ENCODE measurements at places on chromosomes 12 and 14.
A peak's percentile ranks its signal among the peaks of the same experiment; 100 is the strongest.

DNA sequence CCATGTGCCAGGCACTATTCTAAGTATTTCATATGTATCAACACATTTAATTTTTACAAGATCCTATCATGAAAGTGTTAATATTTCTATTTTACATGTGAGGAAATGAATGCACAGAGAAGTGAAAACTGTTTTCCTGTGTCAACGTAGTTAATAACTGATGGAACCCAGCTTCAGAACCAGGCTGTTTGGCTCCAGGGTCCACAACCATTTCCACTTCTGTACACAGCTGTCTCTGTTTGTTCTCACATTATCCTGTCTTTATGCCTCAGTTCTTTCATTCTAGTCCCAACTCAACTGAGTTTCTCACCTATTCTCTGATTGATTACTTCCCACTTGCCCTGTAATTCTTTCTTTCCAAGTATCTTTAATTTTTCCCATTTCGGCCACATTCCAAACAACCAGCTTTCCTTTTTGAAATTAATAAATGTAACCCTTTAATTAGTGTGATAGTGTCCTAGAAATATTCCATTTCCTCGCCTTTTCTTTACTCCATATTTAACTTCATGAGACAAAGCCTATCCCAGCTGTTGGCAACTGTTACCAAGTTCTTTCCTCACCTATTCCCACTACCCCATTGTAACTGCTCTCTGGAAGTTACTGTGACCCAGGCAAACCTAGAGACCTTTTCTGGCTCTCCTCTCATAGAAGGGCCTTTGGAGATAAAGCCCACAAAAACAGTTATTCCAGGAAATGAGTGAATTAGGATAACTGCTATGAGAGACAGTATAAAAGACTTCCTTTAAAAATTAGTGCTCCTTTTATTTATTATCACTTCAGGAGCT is 218.7 kb downstream of the RASSF9 start:
- DNase-seq, result no peak

- DNase-seq, result no peak
These were observed 50.3 kb downstream of the SYT1 start for GRCh38 chr12:78914859-78915331.

- DNase-seq, result no peak
These were observed 200.6 kb downstream of the PHETA1 start for GRCh38 chr12:111168009-111168900.

GRCh38 chr12:128570191-128571065 is 253.3 kb downstream of the SLC15A4 start:
- no peak for DNase-seq

GRCh38 chr14:92734618-92735017 is 13.8 kb downstream of the LGMN start:
- no peak for DNase-seq

- DNase-seq, result peak; percentile 57
These were observed at the start of gene LRRC43 for GRCh38 chr12:122182887-122183587. Gene LRRC43, plus strand, starts transcription at chr12:122183123. Its CDS starts 22 bp downstream, at chr12:122183145.

DNA sequence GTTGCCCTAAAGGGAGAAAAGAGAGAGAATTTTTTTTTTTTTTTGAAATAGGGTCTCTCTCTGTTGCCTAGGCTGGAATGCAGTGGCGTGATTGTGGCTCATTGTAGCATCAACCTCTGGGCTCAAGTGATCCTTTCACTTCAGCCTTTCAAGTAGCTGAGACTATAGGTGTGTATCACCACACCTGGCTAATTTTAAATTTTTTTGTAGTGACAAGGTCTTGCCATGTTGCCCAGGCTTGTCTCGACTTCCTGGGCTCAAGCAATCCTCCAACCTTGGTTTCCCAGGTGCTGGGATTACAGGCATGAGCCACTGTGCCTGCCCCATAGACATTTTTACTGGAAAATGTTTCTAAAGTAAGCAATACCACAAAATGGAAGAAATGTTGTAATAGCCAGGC is 36.8 kb downstream of the YARS2 start:
- no peak for DNase-seq

- peak; percentile 96 for DNase-seq
These were observed at the start of gene POLR3B for GRCh38 chr12:106357549-106358395. Gene POLR3B, plus strand, starts transcription at chr12:106357748. Its CDS starts 132 bp downstream, at chr12:106357880.

DNA sequence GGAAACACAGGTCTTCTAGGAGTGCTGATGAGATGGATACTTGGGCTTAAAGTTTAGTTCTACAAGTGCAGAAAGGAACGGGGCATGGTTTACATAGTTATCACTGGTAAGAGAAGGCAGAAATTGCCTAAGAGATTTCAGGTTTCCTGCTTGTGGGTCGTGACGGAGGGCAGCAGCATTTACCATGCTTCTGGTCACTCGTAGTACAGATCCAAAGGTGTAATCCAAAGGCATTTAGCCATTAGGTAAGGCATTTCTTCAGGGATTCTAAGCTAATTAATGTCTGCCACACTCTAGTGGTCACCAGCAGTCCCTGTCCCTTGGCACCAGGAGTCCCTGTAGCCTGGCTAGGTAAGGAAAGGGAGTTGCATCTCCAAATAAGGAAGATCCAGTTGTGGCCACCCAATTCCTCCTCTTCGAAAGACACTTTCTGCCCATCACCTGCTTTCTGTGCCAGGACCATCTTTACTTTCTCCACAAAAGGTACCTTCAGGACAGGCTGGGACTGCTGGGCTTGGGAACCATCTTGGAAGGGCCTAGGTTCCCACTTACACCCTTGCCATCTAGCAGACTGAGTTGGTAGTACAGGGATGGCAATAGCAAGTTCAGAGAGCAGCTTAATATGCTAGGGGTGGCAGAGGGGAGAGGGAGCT is 1.5 kb downstream of the GSTZ1 start:
- DNase-seq, result no peak

- peak; percentile 76 for DNase-seq
These were observed 563 bp downstream of the DCP1B start for GRCh38 chr12:2003676-2004112.

DNA sequence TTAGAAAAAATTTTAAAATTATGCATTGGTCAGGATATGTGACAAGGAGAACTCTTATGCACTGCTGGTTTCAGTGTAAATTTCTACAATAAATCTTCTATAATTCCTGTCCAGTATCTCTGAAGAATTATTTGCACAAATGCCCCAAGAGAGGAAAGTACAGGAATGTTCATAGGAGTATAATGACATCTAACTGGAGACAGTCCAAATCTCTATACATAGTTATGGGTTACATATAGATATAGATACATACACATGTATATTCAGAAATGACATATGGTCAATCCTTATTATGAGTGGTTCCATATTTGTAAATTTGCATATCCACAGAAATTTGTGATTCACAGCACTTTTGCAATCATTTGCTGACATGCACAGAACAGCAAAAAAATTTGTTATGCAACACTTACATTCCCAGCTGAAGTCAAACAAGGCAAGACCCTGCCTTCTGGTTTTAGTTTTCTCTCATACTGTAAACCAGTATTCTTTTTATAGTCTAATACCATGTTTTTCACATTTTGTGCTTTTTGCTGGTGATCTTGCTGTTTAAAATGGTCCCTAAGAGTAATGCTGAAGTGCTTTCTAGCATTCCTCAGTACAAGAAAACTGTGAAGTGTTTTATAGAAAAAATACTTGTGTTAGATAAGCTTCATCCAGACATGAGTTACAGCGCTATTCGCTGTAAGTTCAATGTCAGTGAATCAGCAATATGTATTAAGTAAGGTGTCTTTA is 103.8 kb downstream of the SLC16A7 start:
- no peak for DNase-seq

- peak; percentile 78 for DNase-seq
These were observed 24.3 kb downstream of the NCOR2 start for GRCh38 chr12:124543052-124543589.

DNA sequence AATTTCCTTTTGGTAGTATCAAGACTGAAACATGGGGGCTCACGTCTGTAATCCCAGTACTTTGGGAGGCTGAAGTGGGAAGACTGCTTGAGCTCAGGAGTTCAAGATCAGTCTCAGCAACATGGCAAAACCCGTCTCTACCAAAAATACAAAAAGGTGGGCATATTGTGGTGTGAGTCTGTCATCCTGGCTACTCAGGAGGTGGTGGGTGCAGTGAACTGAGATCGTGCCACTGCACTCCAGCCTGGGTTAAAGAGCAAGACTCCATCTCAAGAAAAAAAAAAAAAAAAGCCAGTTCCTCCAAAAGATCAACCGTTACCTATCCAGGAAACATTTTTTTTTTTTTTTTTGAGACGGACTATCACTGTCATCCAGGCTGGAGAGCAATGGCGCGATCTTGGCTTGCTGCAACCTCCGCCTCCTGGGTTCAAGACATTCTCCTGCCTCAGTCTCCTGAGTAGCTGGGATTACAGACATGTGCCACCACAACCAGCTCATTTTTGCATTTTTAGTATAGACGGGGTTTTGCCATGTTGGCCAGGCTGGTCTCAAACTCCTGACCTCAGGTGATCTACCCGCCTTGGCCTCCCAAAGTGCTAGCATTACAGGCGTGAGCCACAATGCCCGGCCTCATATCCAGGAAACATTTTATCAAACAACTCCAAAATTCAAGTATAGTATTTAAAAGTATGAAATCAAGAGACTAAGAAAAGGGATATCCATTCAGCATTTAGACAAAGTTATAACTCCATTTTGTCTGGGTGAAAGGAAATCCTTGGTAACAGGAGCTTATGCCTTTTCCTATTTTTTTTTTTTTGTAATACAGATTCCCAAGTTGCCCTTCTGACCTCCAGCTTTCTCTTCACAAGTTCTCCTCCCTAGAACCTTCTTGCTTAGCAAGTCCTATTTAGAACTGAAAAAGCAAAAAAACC is 3.4 kb downstream of the ACIN1 start:
- DNase-seq, result no peak

GRCh38 chr14:70685474-70686197 is 43.9 kb downstream of the TTC9 start:
- no peak for DNase-seq

GRCh38 chr12:54154681-54155186 is 34.1 kb downstream of the SMUG1 start:
- DNase-seq, result no peak

GRCh38 chr14:71138448-71139293 is 231.4 kb downstream of the PCNX1 start:
- peak; percentile 51 for DNase-seq

DNA sequence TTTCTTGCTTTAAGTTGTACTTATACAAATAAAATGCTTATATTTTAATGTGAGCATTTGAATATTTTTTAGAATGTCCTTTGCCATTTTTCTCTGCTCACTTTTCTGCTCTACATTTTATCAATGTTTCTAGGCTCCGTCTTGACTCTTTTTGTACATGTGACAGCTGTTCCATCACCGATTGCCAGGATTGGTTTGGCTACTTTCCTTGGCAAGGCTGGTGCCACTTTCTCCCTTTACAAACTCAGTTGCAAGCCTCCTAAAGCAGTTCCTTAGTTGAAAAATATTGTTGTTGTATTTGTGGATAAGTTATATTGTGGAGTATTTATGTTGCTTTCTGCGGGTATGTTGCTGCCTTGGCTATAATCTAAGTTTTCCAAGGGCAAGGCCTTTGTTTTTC is 63.4 kb downstream of the DACT1 start:
- DNase-seq, result no peak

DNA sequence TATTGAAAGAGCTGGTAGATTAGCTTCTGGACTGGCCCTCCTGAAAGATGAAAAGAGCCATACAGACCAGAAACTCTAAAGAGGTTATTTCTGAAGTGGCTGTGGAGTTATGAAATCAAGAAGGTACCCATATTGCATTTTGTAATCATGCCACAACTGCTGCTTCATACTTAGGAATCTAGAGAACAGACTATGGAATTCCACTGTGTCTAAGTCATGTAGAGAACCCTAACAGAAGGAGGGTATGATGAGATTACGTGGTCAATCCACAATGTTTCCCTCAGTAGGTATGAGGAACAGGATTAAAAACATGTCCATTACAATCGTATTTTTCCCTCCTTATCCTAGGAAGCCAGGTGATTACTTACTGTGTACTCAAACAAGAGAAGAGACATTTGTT is 708.8 kb downstream of the RERGL start:
- DNase-seq, result no peak

DNA sequence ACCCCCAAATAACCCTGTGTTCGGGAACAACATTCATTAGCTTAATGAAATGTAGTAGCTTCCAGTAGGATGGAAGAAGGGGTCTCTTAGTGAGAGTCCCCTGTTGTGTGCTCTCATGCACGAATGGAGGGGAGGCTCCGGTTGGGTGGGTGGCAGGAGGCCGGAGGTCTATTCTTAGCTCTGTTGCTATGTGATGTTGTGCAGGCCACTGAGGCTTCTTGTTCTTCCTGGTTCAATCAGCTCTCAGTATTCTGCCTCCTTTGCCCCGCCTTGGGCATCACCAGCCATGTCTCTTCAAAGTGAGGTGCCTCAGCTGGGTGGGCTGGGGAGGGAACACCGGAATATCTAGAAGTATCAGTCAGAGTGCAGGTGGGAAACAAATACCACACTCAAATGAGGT is 50.8 kb downstream of the KCNA1 start:
- no peak for DNase-seq

DNA sequence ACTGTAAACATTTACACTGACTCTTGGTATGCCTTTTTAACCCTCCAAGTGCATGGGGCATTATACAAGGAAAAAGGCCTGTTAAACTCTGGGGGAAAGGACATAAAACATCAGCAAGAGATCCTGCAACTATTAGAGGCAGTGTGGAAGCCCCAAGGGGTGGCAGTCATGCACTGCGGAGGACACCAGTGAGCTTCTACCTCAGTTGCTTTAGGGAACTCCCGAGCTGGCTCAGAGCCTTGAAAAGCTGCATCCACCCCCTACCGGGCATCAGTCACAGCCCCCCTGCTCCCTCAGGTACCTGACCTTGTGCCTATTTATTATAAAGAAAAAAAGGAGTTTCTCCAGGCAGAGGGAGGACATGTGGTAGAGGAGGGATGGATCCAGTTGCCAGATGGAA is 695.6 kb upstream of the LMO3 start:
- no peak for DNase-seq

DNA sequence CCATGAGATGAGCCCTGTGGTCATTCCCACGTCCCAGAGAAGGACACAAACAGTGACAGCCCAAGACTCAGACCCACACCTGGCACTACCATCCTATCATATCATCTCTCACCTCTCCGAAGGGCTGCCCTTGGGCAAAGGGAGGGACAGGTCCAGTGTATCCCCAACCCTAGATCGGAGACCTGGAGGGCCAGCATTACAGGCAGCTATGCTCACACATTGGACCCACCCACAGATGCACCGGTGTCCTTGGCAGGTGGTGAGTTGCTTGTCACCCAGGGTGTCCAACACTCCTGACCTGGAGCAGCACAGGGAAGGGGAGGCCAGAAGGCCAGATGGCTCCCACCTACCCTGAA is 117.4 kb downstream of the DICER1 start:
- no peak for DNase-seq

GRCh38 chr12:89417246-89417977 is 65.1 kb upstream of the DUSP6 start:
- no peak for DNase-seq
